NCI-H2227 treated with DMSO at 0.1 percent for 48 hours (cell line): ENCODE measurements at places on chromosomes 7 and 10.

DNA sequence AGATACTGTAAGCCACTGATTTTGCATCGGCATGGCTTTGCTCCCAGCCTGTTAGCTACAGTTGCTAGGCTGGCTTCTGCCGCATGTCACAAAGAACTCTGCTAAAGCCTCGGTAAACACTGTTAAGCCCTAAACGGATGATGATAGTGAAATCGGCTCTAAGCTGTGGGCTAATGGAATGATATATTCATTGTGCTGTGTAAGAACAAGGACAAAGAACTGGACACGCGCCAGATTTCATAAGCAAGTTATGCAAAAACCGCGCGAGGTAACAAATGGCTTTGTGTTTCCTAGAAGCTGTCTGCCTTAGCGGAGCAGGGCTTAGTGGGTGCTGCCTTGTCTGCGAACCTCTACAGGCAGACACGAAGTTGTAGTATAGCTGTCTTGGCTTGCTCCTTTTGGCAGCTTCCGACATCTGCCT is 331.3 kb upstream of the COBL start:
- DNase-seq: peak; percentile 43

GRCh38 chr7:82549616-82550285 is 106.2 kb upstream of the CACNA2D1 start:
- DNase-seq: peak; percentile 73

- DNase-seq: no peak
These were observed 21.4 kb upstream of the MLXIPL start for GRCh38 chr7:73645643-73646174.

DNA sequence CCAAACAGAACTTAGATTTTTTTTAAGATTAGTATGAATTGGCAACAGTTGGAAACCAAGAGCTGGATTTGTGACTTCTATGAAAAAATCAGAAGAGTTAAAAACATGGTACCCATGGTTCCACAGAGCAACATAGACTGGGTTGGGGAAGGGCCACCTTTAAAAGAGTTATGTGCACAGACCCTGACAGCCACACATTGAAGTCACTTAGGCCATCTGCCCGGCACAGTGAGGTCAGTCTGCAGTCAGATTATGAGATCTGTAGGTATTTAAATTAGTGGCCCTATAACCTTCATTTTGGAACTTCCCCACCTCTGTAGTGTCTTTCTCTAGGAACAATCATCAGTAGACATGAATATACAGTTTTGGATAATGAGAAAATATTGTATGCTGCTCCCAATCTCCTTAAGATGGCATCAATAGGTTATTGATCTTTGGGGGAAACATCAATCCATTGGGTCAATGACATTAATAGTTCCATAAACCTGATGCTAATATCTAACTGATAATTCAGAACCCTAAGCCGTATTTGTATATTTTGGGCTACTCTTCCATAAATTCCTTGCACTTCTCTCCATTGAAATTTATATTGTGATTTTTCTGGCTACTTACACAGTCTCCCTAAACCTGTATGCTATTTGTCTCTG is 7.0 kb downstream of the ANKRD1 start:
- DNase-seq: no peak

GRCh38 chr10:50152792-50153272 is 85.1 kb downstream of the WASHC2A start:
- no peak for DNase-seq

- DNase-seq: no peak
These were observed 58.4 kb downstream of the NEURL1 start for GRCh38 chr10:103551619-103552602.

DNA sequence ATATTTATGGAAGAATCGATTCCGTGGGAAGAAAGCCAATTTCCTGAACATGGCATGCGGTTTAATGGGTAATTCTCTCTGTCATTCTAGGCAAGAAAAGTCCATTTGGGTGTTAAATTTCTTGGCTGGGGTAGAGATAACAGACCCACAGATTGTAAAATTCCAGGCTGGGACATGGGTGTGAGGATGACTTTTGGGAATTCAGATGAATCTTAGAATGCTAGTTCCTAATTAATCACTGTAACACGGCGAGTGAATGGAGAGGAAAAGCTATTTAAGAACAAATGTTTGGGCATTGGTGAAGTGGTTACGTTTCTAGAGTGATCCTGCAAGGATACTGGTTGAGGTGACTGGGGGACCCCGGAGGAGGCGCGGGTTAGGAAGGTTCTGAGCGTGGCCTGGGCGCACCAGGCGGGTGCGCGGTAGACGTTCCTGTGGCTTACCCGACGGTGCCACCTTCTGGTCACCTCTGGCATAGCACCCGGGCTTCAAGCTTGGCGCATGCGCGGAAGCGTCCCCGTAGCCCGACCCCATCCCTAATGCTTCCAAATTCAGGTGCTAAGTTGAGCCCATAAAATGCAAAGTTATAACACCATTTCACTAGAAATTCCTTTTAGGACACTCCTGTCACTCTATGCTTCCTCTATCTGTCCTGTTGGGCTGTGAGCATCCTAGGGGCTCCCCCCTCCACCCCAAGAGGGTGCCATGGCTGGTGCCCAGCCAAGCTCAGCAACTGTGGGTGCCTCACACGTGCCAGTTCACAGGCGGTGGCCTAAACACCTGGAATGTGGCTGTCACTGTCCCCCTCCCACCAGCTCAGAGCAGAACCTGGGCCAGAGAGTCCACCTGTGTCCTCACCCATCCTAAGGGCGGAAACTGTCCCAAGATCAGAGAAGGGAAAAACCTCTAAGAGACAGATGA is 104.4 kb downstream of the PTPRE start:
- DNase-seq: peak; percentile 25
